ENCODE measurements at places on chromosomes 5 and 9. TPM values are rescaled to one million over a fixed set of nuclear protein-coding genes. Genes with fewer than 3 reads are reported as not detected.

ZNF483 gene
- total RNA-seq: 7.0 TPM

STPG3 gene
- total RNA-seq: not detected

SLC6A7 gene
- not detected for total RNA-seq

C6 gene
- not detected for total RNA-seq

CCDC187 gene
- total RNA-seq: not detected

TLE4 gene
- total RNA-seq: 68.8 TPM

ZNF883 gene
- total RNA-seq: 1.1 TPM

SPATA31A3 gene
- total RNA-seq: not detected

SHOC1 gene
- not detected for total RNA-seq

GRCh38 chr5:134371834-134372340, 518 bp downstream of the UBE2B start:
- H3K27me3 ChIP-seq: no peaks in the 10 kb centered on the region
- peaks cover 33% of the 10 kb centered on the region for H3K4me1 ChIP-seq
- peak overlapping the region; percentile 99 for H3K27ac ChIP-seq
- peaks cover 21% of the 10 kb centered on the region for H3K36me3 ChIP-seq

- H3K4me3 ChIP-seq: no peak overlapping the region
- no peaks in the 10 kb centered on the region for H3K4me1 ChIP-seq
- no peaks in the 10 kb centered on the region for H3K27me3 ChIP-seq
- no peak for DNase-seq
- H3K36me3 ChIP-seq: no peaks in the 10 kb centered on the region
- H3K27ac ChIP-seq: no peak overlapping the region
Observed at GRCh38 chr5:106730912-106731311, 939.8 kb downstream of the EFNA5 start.

- H3K27me3 ChIP-seq: peaks cover 1% of the 10 kb centered on the region
- no peaks in the 10 kb centered on the region for H3K36me3 ChIP-seq
- DNase-seq: no peak
- no peak overlapping the region for H3K27ac ChIP-seq
Observed at GRCh38 chr9:129187042-129187441, 9.0 kb upstream of the IER5L start.

DNA sequence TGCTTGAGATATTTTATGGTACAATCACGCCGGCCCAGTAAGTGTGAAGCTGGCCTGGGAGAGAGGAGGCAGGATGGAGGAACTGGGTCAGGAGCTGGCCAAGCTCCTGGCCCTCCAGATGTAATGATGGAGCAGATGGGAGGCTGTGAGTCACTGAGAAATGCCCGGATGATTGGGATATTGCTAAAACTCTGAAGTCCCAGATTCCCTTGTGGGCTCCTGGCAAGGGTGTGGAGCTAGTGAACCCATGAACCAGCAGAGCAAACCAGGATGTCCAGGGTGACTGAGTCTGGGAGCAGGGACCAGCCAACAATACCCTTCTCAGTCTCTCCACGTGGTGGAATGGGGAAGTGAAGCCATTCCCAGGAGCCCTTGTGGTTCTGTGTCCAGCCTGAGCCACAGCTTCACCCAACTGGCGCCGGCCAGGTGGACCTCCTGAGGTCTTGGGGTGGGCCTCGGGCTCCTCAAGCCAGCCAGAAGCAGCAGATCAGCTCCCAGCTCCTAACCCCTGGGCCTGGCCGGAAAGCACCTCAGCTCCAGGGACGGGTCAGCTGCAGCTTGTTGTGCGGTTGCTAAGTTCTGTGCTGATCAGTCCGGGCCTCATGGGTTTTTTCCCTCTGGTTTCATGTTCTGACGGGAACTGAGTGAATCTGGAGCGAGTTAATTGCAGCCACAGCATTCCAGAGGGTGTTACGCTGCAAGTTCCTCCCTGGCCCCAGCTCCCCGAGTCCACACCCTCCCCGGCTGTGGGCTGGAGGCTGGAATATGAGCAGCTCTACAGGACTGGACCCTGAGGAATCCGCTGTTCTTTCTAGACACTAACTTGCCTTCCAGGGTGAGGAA, 37.6 kb downstream of the DUSP1 start:
- H3K4me3 ChIP-seq: no peak overlapping the region
- no peaks in the 10 kb centered on the region for H3K36me3 ChIP-seq
- H3K4me1 ChIP-seq: no peaks in the 10 kb centered on the region
- DNase-seq: no peak
- H3K27me3 ChIP-seq: no peaks in the 10 kb centered on the region
- H3K27ac ChIP-seq: no peak overlapping the region

GRCh38 chr5:92561411-92561959, 1019.5 kb downstream of the NR2F1-AS1 start:
- no peak for DNase-seq
- H3K27me3 ChIP-seq: no peaks in the 10 kb centered on the region
- no peaks in the 10 kb centered on the region for H3K36me3 ChIP-seq
- H3K4me1 ChIP-seq: no peaks in the 10 kb centered on the region

DNA sequence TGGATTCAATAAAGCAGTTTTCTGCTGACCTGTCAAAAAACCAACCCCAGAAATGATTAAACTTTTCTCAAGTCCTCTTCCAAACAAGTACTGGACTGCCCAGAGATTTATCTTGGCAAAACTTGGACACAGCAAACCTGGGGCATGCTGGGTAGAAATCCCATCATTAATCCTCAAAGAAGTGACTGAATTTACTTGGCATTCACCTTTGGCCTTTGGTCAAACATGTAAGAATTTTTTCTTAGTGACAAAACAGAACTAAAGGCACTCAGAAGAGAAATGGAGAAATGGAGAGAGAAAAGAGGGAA, 248.6 kb upstream of the NREP start:
- H3K36me3 ChIP-seq: no peaks in the 10 kb centered on the region
- H3K27me3 ChIP-seq: no peaks in the 10 kb centered on the region
- H3K4me3 ChIP-seq: no peak overlapping the region
- DNase-seq: no peak

- H3K27ac ChIP-seq: no peak overlapping the region
- peaks cover 3% of the 10 kb centered on the region for H3K4me1 ChIP-seq
Observed at GRCh38 chr5:159440968-159441367, 110.7 kb upstream of the IL12B start.

- DNase-seq: no peak
- peak overlapping the region; percentile 98 for H3K4me3 ChIP-seq
- H3K27me3 ChIP-seq: no peaks in the 10 kb centered on the region
- peaks cover 49% of the 10 kb centered on the region for H3K4me1 ChIP-seq
Observed at GRCh38 chr9:114588651-114589526, 1.3 kb downstream of the ATP6V1G1 start.

DNA sequence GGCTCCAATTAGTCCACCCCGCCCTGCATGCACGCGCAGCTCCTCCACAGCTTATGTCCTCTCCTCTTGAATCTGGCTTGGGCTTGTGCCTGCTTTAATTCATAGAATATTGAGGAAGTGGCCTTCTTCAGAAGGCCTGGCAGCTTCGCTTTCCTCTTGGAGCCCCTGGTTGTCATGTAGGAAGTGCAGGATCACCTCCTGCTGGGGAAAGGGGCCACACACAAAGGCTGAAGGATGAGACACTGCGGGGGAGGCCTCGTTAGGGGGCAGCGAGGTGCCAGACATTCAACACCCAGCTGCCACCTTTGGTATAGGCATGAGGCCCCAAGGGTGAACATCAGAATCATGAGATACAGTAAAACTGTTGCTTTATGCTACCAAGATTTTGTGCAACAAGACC, 2.7 kb upstream of the CNOT6 start:
- peaks cover 26% of the 10 kb centered on the region for H3K4me1 ChIP-seq
- no peak overlapping the region for H3K27ac ChIP-seq
- peaks cover 9% of the 10 kb centered on the region for H3K36me3 ChIP-seq
- H3K27me3 ChIP-seq: no peaks in the 10 kb centered on the region
- H3K4me3 ChIP-seq: no peak overlapping the region

DNA sequence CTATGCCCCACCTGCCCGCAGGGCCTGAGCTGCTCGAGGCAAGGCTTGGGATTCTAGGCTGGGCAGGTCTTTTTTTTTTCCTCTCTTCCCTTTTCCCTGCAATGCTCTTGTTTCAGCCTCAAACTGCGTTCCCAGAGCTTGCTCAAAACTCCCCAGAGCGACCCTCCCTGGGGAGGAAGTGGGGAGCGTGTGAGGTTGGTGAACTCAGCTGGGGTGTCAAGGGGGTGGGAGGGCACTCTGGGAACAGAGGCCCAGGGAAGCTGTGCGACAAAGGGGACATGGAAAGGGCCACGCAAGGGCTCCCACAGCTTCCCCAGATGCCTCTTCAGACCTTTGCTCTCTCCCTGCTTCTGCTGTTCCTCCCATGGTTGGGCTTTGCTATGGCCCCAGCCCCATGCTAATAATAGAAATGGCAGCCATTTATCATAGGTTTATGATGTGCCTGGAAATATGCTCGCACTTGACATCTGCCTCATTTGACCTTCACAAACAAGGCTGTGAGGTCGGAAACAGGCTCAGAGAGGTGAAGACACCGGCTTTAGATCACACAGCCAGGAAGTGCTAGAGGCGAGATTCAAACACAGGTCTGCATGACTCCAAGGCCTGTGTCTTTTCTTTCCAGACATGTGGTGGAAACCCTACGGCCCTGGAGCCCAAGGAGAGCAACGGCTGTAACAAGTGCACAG, 40.9 kb upstream of the IL17B start:
- no peaks in the 10 kb centered on the region for H3K36me3 ChIP-seq
- H3K27me3 ChIP-seq: no peaks in the 10 kb centered on the region
- DNase-seq: no peak
- H3K4me3 ChIP-seq: no peak overlapping the region
- no peak overlapping the region for H3K27ac ChIP-seq

- H3K27ac ChIP-seq: no peak overlapping the region
- H3K36me3 ChIP-seq: no peaks in the 10 kb centered on the region
- no peaks in the 10 kb centered on the region for H3K4me1 ChIP-seq
- no peak overlapping the region for H3K4me3 ChIP-seq
Observed at GRCh38 chr9:73294336-73294735, 142.7 kb downstream of the ANXA1 start.

- H3K27ac ChIP-seq: no peak overlapping the region
- H3K36me3 ChIP-seq: peaks cover 11% of the 10 kb centered on the region
- no peak overlapping the region for H3K4me3 ChIP-seq
- no peaks in the 10 kb centered on the region for H3K27me3 ChIP-seq
- no peak for DNase-seq
Observed at GRCh38 chr5:77438071-77438470, 54.0 kb downstream of the WDR41 start.

DNA sequence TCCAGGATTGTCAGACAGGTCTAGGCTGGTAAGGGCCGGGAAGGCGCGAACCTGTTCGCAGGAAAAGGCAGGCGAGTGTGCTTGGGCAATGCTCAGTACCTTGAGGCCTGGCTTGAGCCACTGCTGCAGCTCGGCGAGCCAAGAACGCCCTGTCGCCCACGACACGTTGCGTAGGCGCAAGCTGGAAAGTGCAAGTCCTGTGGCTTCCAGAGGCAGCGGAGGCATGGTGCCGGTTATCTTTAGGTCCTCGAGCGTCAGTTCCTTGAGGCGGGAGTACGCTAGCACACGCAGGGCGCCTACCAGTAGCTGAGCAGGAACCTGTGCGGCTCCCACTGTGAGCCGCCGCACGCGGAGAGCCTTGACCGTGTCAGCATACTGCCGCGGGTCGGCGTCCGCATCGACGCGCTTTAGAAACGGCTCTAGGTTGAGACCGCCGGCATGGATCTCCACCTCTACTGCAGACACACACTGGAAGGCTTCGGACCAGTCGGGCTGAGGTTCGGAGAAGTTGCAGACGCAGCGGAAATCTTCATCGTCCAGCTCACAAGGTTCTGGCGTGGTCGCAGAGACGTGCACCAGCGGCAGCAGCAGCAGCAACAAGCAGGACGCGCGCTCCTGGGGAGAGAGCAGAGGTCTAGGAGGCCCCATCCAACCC, 482 bp downstream of the CD14 start:
- H3K27me3 ChIP-seq: peaks cover 18% of the 10 kb centered on the region
- peak overlapping the region; percentile 61 for H3K27ac ChIP-seq
- peaks cover 2% of the 10 kb centered on the region for H3K36me3 ChIP-seq
- H3K4me1 ChIP-seq: peaks cover 22% of the 10 kb centered on the region

- H3K27ac ChIP-seq: no peak overlapping the region
- no peaks in the 10 kb centered on the region for H3K27me3 ChIP-seq
- no peak for DNase-seq
- no peaks in the 10 kb centered on the region for H3K4me1 ChIP-seq
- H3K36me3 ChIP-seq: peaks cover 50% of the 10 kb centered on the region
- no peak overlapping the region for H3K4me3 ChIP-seq
Observed at GRCh38 chr5:143281226-143281625, 122.3 kb downstream of the NR3C1 start.

DNA sequence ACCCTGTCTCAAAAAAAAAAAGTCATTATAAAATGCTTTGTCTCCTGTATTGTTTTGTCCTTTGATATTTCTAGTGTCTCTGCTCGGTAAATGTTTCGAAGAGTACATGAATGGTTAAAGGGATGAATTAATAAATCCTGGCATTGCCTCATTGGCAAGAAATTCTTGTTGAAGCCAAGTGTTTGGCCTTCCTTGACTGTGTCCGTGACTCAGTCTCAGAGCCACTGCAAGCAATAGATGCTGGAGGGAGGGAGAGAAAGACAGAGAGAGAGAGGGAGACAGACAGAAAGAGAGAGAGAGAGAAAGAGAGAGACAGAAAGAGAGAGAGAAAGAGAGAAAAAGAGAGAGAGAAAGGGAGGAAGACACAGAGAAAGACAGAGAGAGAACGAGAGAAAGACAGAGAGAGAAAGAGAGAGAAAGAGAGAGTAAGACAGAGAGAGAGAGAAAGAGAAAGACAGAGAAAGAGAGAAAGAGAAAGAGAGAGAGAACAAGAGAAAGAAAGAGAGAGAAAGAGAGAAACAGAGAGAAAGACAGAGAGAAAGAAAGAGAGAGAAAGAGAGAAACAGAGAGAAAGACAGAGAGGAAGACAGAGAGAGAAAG, 72.5 kb upstream of the RXRA start:
- DNase-seq: no peak
- no peak overlapping the region for H3K4me3 ChIP-seq
- peaks cover 3% of the 10 kb centered on the region for H3K27me3 ChIP-seq
- no peaks in the 10 kb centered on the region for H3K36me3 ChIP-seq
- H3K27ac ChIP-seq: no peak overlapping the region
- H3K4me1 ChIP-seq: no peaks in the 10 kb centered on the region

DNA sequence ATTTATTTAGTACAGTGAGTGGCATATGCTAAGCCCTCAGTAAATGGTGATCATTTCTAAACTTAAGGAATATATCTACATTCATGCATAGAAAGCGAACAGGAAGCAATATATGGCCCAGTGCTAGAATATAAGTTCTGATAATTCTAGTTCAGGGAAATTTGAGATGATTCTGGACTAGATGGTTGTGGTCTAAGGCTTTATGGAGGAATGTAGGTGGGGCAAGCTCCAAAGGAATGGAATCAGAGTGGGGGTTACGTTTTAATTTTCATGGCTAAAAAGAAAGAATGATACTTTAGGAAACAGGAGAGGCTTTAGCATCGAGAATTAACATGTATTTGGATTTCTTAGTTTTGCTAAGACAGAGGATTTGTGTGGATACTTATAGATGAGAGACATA, 56.1 kb downstream of the MTREX start:
- no peaks in the 10 kb centered on the region for H3K27me3 ChIP-seq
- H3K36me3 ChIP-seq: peaks cover 30% of the 10 kb centered on the region
- H3K4me3 ChIP-seq: no peak overlapping the region
- H3K4me1 ChIP-seq: peaks cover 3% of the 10 kb centered on the region

- H3K4me3 ChIP-seq: no peak overlapping the region
- no peak overlapping the region for H3K27ac ChIP-seq
- no peak for DNase-seq
- H3K36me3 ChIP-seq: no peaks in the 10 kb centered on the region
- H3K27me3 ChIP-seq: no peaks in the 10 kb centered on the region
Observed at GRCh38 chr5:110092955-110093785, 403.4 kb downstream of the MAN2A1 start.

GRCh38 chr9:2761424-2761823, 44.1 kb downstream of the KCNV2 start:
- peaks cover 47% of the 10 kb centered on the region for H3K36me3 ChIP-seq
- peak overlapping the region; percentile 43 for H3K27ac ChIP-seq
- H3K27me3 ChIP-seq: no peaks in the 10 kb centered on the region
- H3K4me3 ChIP-seq: no peak overlapping the region
- H3K4me1 ChIP-seq: peaks cover 41% of the 10 kb centered on the region
- DNase-seq: no peak
